ENCODE measurements at places on chromosomes 4 and X.

- no peak for DNase-seq
These were observed 373.1 kb upstream of the HS3ST1 start for GRCh38 chr4:11801466-11802446.

DNA sequence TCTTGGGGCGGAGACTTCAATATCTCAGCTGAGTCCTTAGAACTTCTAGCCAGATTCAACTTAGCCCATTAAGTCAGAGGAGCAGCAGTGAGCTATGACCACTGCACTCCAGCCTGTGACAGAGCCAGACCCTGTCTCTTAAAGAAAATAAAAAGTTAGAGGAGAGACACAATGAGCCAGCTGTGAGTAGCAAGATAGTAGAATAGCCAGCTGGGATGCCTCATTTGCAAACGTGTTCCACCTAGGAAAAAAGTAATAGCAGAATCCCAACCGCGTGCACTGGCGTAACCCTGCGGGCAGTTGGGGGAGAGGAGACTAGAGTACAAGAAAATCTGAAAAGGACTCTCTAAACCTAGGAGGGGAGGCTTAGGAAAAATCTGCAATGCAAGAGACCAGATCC is 133.2 kb upstream of the ANXA3 start:
- no peak for DNase-seq

DNA sequence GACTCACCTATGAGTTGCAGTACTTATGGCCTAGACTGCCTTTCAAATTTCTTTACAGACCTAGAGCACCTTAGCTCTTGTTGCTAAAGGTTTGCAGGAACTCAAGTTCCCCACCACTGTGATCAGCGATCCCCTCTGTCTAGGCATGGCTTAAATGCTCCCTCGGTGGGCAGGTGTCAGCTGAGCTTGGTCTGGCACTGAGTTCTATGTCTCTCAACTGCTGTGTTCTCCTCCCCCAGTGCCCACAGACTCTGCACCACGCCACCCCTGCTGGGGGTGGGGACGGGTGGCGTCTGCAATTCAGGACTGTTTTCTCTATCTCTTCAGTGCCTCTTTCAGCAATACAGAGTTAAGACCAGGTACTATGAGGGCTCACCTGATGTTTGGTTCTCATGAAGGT is 30.5 kb downstream of the TMEM271 start:
- DNase-seq, result no peak

DNA sequence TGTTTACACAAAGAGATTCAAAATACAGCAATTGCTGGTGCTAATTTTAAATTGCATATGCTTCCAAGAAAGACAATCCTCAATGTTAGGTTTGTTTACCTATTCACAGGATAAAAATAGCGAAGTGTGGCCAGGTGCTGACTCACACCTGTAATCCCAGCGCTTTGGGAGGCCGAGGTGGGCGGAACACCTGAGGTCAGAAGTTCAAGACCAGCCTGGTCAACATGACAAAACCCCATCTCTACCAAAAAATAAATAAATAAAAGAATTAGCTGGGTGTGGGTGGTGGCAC is 77.7 kb downstream of the OPHN1 start:
- no peak for DNase-seq

DNA sequence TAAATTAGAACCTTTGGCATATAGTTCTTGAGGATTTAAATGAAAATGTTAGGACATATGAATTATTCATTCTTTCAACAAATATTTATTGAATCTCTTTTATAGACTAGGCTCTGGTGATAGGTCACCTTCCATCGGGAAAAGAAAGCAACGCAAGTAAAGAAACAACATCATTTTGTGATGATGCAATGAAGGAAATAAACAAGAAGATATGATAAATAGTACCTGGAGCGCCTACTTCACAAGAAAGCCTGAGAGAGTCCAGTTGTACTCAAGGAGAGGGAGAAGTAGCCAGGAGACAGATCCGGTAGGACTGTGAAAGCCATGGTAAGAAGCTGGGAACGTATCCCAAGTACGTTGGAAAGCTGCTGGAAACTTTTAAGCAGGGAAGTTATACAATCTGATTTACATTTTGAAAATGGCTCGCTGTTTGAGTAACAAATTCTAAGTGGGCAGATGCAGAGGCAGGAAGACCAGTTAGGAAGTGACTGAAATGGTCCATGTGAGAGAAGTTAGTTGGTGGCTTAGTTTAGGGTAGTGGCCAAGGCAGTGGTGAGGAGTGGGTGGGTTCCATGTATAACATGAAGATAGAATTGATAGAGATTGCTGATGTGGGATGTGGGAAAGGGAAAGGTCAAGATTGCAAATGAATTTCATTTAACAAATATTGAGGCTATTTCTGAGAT is 17.7 kb upstream of the CPE start:
- no peak for DNase-seq

DNA sequence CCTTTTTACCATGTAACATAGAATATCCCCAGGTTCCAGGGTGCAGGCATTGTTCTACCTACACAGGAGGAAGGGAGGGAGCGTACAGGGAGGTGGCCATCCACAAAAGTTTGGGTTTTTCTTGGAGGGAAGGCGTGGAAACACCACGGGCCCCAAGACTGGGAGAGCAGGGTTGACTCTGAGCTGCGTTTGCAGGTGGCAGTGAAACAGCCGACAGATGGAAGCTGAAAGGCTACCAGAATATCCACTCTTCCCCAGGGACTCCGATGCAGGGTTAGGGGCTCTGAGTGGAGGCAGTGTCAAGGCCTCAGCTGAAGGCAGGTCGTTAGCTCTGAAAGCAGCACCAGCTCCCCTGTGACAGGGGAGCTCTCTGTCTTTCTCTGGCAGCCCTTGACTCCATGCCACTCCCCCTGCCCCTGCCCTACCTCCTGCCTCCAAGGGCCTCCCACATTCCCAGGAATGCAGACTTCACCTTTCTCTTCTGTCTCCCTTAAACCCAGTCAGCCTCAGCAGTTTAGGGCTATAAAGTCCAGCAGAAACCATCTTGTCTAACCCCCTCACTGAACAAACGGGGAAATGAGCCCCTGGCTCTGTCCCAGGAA is 14.0 kb upstream of the GLOD5 start:
- DNase-seq, result no peak

GRCh38 chrX:40108959-40109287 is 11.2 kb upstream of the BCOR start:
- DNase-seq, result no peak

DNA sequence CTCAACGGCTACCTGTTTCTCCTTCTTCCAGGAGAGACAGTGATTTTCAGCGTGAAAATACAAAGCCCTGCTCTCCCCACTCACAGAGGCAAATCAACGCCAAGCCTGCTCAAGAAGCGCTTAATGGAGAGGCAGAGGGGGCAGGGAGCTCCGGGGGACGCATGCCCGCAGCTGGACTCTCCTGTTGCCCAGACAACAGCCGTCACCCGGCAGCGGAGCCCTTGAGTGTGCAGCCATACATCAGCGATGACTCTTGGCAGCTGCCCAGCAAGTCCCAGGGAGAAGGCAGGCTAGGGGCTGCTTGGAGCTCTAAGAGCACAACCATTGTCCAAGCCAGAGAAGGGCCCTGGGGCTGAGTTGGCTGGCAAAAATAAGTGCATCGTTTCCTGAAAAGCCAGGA is 71.0 kb upstream of the AFAP1 start:
- peak; percentile 77 for DNase-seq

GRCh38 chr4:180698550-180699195 is 1544.5 kb upstream of the TENM3 start:
- no peak for DNase-seq

- DNase-seq, result no peak
These were observed 21.2 kb upstream of the KDM5C start for GRCh38 chrX:53246231-53246630.

GRCh38 chrX:13128104-13128503 is 83.7 kb upstream of the FAM9C start:
- no peak for DNase-seq

DNA sequence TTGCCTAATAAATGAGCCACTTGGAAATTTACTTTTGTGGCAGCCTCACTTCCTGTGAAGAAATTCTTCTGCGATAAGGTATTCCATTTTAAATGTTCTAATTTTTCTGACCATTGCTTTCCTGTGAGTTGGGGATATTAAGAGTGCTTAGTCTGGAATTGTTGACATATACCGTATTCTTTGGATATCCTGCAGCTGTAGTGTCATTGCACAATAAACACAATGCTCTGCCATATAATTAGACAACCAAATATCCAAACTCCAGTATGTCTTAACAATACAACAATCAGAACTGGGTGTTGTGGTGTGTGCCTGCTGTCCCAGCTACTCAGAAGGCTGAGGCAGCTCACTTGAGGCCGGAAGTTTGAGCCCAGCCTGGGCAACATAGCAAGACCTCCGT is 99.4 kb downstream of the LUZP4 start:
- DNase-seq, result no peak

Measured in NCI-H524 treated with DMSO at 0.1 percent for 48 hours (cell line).